ENCODE measurements at places on chromosomes 2 and 18.

- no peak for DNase-seq
These were observed 3.3 kb downstream of the PAX3 start for GRCh38 chr2:222295368-222296062.

- DNase-seq, result no peak
These were observed 7.7 kb downstream of the RAB27B start for GRCh38 chr18:54835944-54836343.

- DNase-seq, result no peak
These were observed 1.6 kb upstream of the MARCHF7 start for GRCh38 chr2:159710601-159711180.

- no peak for DNase-seq
These were observed 726.6 kb upstream of the FANCL start for GRCh38 chr2:58967736-58968135.

- no peak for DNase-seq
These were observed 246.4 kb downstream of the CDH20 start for GRCh38 chr18:61579581-61579980.
